ENCODE measurements at places on chromosomes 7 and 10.

GRCh38 chr10:25083546-25084111 lies 67.2 kb downstream of the THNSL1 start:
- no peak for DNase-seq

DNA sequence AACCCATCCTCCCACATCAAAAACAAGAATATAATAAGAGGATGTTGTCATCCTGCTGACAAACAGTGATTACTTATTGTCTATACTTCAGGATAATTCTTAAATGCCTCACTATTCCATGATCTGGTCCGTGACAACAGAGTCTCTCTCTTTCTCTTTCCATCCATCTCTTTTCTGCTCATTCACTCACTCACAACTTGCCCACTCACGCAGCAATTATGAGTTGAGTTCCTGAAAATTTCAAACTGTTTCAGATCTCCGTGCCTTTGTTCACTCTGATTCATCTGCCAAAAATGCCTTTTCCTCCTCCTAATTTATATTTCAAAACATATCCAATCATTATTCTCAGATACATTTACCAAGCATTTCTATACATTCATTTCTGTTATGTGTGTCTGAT lies 1.4 kb downstream of the OR6B1 start:
- no peak for DNase-seq

DNA sequence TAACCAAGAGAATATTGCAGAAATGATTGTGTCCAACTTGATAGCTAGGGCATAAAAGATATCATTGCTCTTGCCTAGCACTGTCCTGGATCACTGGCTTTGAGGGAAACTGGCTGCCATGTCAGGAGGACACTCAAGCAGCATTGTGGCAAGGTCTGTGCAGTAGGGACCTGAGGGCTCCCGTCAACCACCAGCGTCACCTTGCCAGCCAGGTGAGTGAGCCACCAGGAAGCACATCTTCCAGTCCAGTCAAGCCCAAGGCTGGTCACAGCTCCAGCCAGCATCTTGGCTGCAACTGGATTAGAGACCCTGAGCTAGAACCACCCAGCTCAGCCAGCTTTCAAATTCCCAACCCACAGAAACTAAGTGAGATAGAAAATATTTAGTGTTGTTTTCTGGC lies 392.7 kb downstream of the CALN1 start:
- DNase-seq, result no peak

- no peak for DNase-seq
Observed at GRCh38 chr7:83861-84632, 108.3 kb upstream of the FAM20C start.

DNA sequence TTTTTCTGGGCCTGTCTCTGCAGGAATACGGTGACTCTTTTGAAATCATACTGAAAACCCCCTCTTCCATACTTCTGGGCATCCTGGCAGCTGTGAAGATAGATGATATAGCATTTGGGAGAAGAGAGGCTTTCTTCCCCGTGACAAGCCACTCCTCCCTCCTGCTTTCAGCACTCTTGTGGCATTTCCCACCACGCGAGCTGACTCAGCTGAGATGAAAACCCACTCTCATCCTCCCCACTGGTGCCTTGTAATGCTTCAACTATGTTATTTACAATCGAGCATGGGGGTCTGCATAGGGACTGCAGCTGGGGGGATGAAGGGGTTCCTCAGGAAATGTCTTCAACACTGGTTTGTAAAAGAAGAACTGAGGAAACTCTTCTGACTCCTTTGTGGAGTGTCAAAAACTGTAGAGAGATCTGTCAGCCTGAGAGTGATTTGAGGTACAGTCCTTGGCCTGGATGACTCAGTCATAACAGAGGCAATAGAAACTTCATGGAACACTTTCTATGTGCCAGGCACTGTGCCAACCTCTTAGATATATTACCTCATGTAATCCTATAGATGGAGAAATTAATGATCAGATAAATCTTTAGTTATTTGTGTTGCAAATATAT lies 1.7 kb upstream of the TBATA start:
- no peak for DNase-seq

- DNase-seq, result no peak
Observed at GRCh38 chr10:47078393-47079203, 167.4 kb downstream of the PTPN20 start.
